Activated CD4-positive, alpha-beta T cell treated with anti-CD3 and anti-CD28 coated beads, Interleukin-2, amount 10 ng/mL, durations not matched to agents 7 days and 5 days (primary cell): ENCODE measurements at places on chromosomes 11 and 22. TPM values are rescaled to one million over a fixed set of nuclear protein-coding genes. Genes with fewer than 3 reads are reported as not detected.

DNA sequence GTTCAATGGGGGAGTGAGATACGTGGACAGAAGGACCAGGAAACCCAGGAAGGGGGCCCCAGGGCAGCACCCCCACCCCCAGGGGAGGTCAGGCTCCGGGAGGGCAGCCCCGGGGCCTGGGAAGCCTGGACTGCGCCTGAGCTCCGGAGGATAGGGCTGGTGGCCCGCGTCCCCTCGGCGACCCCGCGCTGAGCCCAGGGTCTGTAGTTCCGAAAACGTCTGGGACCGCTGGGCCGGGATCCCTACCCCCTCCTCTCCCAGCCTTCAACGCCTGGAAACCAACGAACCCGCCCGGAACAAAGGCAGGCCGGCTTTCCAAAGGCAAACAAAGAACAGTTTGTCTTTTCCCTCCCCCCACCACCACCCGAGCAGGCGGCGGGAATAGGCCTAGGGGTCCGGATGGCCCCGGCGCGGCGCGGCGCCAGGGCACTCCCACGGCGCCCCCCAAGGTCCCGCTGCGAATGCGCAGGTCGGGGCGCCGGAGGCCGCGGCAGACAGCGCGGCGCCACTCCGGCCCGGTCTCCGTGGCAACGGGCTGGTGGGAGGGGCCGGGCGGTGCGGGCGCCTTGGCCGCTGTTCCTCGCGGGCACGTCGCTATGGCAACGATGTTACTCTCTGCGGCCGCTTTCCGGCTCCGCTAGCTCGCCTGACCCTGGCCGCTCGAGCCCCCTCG, 58.5 kb downstream of the IGLL1 start:
- peak; percentile 79 for DNase-seq

- DNase-seq = no peak
Observed at GRCh38 chr11:61972672-61973475, 5.4 kb upstream of the FTH1 start.

DNA sequence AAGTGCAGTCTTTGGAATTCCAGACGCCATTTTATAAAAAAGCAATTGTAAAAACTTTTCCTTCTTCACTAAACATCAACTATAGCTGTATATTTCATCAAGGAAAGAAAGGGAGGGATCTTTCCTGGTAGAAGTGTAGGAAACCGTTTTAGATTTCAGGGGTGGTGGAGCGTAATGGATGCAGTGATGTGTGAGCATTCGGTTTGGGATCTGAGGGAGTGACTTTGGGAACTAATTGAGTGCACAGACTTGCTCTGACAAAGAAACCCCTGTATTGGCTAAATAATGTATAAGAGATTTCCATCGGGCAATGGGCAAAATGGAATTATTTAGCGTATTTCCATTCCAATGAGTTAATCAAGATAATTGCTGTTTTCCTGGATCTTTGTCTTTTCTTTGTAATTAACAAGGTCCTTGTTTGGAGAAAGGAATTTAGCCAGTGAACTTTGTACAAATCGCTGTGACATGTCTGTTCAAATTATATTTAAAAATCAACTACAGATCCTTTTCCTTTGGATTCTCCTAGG, 125.0 kb upstream of the NARS2 start:
- no peak for DNase-seq

GRCh38 chr22:37020192-37020479, 594 bp downstream of the MPST start:
- DNase-seq = no peak

The NXPE4 gene
- not detected for total RNA-seq

- no peak for DNase-seq
Observed at GRCh38 chr11:9138612-9139579, 47.5 kb upstream of the SCUBE2 start.

- peak; percentile 50 for DNase-seq
Observed at GRCh38 chr11:6505577-6506240, 8.6 kb downstream of the DNHD1 start.

The B4GALNT4 gene
- 1.5 TPM for total RNA-seq

- peak; percentile 21 for DNase-seq
Observed at GRCh38 chr22:22684580-22685561, 40.5 kb downstream of the GGTLC2 start.

The ALDH3B1 gene
- total RNA-seq = 0.15 TPM

GRCh38 chr11:117817368-117818040, 7.0 kb downstream of the FXYD2 start:
- peak; percentile 85 for DNase-seq

DNA sequence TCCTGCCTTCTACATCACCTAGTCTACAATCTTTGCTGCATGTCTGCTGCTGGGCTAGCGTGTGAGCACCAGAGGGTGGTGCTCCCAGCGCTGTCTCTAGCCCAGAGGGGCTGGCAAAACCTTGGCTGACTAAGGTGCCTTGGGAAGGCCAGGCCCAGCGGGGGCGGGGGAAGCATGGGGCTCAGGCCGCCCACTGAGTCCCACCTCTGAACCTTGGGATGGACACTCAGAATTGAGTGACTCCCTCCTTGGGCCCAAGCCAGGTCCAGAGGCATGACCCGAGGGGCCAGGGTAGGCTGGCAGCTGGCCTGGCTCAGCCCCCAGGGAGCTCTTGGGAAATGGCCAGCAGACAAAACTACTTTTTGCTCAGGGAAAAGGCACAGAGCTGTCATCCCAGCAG, 7.6 kb upstream of the GAL3ST1 start:
- DNase-seq = no peak

- DNase-seq = no peak
Observed at GRCh38 chr11:112134473-112134872, 29.4 kb downstream of the IL18 start.

DNA sequence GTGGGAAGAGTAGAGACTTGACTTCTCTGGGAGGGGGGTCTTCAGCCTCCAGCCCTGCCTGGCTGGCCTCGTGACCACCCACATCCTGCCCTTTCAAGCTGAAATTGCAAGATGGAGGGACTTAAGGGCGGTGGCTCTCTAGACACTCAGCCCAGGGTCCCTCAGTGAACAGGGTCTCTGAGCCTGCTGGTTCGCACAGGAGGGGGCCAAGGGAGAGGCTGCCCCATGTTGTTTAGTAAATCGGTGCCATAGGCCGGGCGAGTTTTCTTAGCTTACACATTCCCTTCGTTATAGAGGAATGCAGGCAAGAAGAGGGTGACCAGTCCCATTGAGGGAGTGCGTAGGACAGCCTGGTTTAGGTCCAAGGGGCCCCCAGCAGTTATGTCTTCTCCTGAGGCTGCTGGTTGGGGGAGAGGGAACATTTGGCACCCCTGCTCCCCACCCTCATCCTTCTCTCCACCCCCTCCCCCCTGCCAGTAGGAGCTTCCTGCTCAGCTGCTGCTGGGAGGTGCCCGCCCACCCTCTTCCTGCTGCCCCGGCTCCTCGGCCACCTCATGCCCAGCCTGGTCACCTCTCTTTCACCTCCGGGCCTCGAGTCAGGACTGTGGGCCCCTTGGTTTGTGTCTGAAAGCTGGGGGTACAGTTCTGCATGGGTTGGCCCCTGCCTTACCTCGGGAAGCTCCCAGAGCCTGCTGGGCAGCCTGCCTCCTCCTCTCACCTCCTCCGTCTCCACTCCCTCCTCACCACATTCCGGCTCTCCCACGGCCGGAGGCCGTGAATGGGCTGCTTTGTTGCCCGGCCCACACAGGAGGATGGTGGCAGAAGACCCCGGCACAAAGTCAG, 3.9 kb downstream of the FRMD8 start:
- DNase-seq = no peak

The NAALAD2 gene
- total RNA-seq = not detected

The GTPBP1 gene
- 68.5 TPM for total RNA-seq

DNA sequence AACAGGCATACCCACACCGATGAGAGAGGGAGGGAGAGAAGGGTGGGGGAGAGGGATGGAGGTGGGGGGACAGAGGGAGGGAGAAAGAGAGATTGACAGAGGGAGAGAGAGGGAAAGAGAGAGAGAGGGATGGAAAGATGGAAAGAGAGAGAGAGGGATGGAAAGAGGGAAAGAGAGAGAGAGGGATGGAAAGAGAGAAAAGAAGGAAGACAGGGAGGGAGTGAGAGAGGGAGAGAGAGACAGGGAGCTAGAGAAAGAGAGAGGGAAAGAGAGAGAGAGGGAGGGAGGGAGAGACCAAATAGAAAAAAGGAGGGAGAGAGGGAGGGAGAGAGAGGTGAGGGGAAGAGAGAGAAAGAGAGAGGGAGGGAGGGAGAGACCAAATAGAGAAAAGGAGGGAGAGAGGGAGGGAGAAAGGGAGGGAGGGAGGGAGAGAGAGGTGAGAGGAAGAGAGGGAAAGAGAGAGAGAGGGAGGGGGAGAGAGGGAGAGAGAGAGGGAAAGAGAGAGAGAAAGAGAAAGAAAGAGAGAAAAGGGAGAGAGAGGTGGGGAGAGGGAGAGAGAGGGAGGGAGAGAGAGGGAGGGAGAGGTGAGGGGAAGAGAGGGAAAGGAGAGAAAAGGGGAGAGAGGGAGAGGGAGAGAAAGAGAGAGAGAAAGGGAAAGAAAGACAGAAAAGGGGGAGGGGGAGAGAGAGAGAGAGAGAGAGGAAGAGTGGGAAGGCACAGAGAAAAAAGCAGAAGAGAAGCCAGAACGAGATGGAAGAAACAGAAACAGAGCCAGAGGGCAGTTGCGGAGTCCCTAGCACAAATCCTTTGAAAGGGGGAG, 23.8 kb downstream of the MB start:
- no peak for DNase-seq

DNA sequence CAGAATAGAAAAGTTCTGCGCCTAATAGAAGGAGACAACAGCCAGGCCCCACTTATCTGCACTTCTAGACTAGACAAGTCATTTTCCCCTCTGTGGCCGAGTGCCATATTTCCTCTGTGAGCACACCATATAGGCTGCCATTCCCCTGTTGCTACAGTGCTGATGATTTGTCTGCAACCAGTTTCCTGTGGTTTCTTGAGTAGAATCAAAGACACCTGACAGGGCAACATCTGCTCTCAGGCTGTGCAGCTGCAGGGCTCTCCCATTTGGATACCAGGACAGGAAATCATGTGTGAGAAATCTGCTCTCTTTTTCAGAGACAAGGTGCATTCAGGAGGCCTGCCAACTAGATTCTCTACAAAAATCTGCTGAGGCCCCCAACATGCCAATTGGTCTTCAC, 879.3 kb downstream of the DLG2 start:
- DNase-seq = no peak

- DNase-seq = no peak
Observed at GRCh38 chr11:65170058-65170534, at the start of gene SPDYC. Gene SPDYC (plus strand): TSS chr11:65170233. CDS start chr11:65171358, 1,125 bp downstream.

- no peak for DNase-seq
Observed at GRCh38 chr11:113419454-113420003, 31.9 kb downstream of the ANKK1 start.

DNA sequence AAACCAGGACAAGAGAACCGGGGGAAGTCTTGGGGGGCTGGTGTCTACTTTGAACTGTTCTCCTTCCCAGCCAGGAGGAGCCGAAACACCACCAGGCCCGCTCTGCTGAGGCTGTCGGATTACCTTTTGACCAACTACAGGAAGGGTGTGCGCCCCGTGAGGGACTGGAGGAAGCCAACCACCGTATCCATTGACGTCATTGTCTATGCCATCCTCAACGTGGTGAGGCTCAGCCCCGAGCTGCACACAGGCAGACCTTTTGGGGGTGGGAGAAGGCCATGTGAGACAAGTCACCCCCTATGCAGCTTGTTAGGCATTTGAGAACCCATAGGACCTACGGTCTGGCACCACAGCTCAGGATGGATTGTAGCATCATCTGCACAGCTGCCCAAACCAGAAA, 2.8 kb downstream of the HTR3A start:
- DNase-seq = no peak

The BCO2 gene
- total RNA-seq = 2.4 TPM

GRCh38 chr11:48164836-48165235, 51.8 kb upstream of the OR4B1 start:
- DNase-seq = no peak

DNA sequence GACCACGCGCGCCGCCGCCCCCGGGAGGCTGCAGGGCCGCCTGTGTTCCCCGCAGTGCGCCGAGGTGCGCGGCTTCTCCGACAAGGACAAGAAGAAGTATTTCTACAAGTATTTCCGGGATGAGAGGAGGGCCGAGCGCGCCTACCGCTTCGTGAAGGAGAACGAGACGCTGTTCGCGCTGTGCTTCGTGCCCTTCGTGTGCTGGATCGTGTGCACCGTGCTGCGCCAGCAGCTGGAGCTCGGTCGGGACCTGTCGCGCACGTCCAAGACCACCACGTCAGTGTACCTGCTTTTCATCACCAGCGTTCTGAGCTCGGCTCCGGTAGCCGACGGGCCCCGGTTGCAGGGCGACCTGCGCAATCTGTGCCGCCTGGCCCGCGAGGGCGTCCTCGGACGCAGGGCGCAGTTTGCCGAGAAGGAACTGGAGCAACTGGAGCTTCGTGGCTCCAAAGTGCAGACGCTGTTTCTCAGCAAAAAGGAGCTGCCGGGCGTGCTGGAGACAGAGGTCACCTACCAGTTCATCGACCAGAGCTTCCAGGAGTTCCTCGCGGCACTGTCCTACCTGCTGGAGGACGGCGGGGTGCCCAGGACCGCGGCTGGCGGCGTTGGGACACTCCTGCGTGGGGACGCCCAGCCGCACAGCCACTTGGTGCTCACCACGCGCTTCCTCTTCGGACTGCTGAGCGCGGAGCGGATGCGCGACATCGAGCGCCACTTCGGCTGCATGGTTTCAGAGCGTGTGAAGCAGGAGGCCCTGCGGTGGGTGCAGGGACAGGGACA, 2.7 kb downstream of the NLRP6 start:
- peak; percentile 45 for DNase-seq

DNA sequence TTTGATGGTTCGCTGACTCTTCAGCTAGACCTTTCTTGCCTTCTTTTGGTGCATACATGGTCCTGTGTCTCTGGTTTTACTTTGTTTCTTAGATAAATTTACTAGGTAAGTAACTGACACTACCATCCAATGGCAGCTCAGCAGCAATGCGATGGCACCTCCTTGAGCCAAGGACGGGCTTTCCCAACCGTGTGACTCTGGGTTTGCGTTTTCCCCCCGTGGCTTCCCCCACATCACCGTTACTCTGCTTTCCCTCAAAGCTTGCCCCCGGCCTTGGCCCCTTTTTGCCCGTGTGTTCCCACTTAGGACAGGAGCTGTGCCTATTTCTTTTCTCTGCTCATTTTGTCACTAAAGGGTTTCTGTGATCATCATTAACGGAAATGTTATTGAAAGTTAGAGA, 41.5 kb downstream of the TBC1D22A start:
- no peak for DNase-seq

GRCh38 chr11:86802146-86802545, 1.8 kb downstream of the PRSS23 start:
- DNase-seq = no peak
